CD4-positive, alpha-beta T cell treated with Interleukin-1 beta for 1 hour (primary cell): ENCODE measurements at places on chromosomes 6 and 20.

- peak; percentile 81 for DNase-seq
Measured at GRCh38 chr6:2848851-2849250, 7.2 kb upstream of the SERPINB1 start.

DNA sequence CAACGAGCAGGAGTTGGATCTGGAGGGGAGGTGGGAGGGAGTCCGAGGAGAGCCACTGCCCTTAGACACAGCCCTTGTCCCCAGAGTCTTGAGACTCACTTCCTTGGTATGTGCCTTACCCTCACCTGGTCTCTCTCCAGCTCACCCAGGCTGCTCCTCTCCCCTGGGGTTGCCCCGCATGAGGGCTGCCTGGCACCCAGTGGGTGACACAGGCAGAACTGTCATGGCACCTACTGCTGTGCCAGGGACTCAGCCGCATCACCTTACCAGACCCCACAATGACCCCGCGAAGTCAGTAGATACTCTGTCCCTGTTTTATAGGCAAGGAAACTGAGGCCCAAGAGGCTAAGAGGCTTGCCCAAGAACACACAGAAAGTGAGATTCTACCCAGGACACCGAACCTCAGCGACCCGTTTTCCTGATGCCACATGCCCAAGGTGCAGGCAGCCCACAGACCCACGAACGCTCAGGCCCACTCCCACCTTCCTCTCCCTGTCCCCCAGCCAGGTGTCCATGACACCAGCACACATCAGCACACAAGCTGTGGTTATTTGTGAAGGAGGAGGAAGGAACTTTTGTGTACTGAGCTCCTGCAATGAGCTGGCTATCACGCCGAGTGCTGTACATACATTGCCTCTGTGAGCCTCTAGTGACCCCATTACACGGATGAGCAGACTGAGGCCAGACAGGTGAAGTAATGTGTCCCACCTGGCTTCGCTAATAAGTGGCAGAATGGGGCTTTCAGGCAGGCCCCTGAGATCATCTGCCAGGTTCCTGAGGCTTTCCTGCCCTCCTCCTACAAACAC, 168.1 kb downstream of the GRM4 start:
- DNase-seq: no peak

DNA sequence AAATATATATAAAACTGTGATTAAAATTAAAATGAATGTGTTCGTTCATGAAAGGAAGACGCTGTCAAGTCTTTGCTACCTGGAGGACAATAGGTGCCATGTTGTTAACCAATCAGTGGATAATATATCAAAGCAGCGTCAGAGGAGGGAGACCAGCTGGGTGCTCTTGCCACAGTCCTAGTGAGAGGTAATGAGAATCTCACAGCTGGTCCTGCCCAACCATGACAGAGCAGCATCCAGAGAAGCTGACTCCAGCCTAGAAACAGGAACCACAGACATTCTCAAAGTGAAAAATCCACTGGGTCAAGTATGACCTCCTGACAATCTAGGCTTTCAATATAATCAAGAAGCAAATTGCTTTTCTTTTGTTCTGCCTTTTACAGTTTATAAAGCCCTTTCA, 94.5 kb upstream of the LRFN2 start:
- no peak for DNase-seq

DNA sequence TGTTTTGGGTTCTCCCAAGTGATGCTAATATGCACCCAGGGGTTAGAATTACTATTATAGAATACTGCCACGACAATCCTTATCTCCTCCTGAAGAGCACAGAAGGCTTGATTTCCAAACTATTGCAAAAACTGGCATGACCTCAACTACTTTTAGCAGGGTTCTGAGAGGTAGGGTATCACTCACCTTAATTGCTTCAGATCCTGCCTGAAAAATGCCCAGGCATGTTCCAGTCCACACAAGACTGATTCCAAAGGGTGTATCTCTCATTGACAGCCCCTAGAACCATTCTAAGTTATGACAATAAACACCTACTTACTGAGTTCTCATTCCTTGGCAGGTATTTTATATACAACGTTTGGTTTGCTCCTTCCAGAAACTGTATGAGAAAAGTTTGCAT, 5.0 kb upstream of the DSE start:
- DNase-seq: no peak

DNA sequence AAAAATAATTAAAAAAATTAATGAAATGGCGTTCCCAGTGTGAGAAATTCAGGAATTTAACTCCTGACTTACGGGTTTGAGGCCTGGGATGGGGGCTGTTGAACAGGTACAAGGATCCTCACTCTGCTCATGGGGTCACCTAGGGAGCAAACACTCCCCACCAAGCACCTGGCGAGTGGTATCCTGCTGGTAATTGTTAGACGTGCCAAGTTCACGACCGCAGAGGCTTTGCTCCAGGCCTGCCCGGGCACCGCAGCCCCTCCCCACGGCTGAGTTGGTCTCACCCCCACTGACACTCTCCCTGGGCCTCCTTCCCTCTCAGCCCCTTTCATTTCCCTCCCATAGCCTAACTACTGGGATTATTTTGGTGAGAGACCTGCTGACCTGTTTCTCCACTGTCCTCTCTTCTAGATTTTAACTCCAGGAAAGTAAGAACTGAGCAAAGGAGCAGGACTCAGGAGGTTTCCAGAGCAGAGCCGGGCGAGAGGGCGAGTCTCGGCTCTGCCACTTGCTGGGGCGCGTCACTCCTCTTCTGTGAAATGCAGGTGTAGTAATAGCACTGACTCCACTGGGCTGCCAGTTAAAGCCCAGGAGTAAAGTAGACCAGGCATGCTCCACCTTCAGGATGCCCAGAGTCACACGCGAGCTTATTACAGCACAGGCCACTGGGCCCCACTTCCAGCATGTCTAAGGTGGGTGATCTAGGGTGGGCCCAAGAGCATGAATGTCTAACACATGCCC, 22.8 kb downstream of the BMP7 start:
- DNase-seq: no peak

- no peak for DNase-seq
Measured at GRCh38 chr6:46347669-46348068, 143.6 kb downstream of the RCAN2 start.

- DNase-seq: no peak
Measured at GRCh38 chr6:44809258-44809657, 421.8 kb downstream of the CDC5L start.

- no peak for DNase-seq
Measured at GRCh38 chr6:75266716-75267291, 17.8 kb downstream of the TMEM30A start.
